ENCODE measurements at places on chromosomes 2 and 18.

GRCh38 chr2:28621172-28622100 is 125.6 kb downstream of the PLB1 start:
- DNase-seq, result peak; percentile 70

- DNase-seq, result no peak
Observed at GRCh38 chr2:68932402-68932801, 20.3 kb downstream of the GKN2 start.

DNA sequence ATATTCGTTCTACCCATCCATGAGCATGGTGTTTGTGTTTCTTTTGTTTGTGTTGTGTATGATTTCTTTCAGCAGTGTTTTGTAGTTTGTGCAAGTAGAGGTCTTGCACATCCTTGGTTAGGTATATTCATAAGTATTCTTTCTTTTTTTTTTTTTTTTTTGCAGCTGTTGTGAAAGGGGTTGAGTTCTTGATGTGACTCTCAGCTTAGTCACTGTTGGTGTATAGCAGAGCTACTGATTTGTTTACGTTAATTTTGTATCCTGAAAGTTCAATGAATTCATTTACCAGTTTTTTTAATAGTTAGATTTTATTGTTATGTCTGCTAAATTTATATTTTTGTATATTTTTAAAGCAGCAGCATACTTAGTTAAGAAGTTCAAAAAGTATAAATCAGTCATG is 834.4 kb upstream of the NRXN1 start:
- DNase-seq, result no peak

GRCh38 chr18:6257950-6258349 is 156.8 kb downstream of the L3MBTL4 start:
- DNase-seq, result no peak

GRCh38 chr2:120305296-120305695 is 40.6 kb upstream of the INHBB start:
- DNase-seq, result peak; percentile 58

DNA sequence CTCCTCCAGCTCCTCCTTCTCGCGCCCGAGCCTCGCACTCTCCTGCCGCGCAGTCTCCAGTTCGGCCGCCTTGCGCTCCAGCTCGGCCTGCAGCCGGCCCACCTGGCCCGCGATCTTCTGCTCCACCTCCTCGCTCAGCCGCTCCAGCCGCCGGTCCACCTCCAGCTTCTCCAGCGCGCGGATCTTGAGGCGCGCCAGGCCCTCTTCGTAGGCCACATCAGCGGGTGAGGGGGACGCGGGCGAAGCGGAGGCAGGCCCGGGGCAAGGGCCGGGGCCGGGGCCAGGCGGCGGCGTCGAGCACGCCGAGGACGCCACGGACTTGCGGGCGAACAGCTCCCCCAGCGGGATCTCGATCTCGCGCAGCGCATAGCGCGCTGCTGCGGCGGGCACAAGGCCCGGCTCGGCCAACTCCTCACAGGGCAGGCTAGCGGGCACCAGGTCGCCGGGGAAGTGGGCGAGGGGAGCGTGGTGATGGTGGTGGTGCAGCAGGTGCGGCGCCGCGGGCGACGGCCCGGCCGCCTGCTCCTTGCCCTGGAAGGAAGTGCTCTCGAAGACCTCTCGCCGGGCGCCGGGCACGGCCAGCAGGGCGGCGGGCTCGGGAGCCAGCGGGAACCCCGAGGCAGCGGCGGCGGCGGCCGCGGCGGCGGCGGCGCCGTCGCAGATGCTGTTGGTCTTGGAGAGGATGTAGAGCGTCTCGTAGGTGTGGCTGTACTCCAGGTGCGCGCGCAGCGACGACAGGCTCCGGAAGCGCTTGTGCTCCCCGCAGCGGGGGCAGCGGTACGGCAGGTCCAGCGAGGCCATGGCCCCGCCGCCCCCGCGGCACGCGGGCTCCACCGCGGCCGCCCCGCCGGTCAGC is 15.2 kb downstream of the FBXO41 start:
- no peak for DNase-seq

DNA sequence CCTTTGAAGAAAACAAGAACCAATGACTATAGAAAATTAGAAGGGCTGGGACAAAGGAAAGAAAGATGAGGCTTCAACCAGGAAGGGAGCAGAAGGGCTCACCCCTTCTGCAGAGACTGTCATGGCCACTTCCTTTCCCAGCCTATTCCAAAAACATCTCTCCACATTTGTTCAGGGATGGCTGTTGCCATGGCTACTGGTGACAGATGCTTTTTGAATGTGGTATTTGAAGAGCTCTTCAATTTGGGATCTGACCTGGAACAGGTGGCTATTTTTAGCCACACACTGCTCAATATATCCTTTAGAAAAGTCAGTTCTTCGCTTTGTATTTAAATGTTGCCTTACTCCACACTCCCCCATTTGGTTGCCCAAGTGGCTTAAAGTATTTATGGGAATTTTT is 64.1 kb upstream of the LCLAT1 start:
- DNase-seq, result no peak

- DNase-seq, result no peak
Observed at GRCh38 chr2:36993841-36994620, 27.7 kb upstream of the STRN start.

DNA sequence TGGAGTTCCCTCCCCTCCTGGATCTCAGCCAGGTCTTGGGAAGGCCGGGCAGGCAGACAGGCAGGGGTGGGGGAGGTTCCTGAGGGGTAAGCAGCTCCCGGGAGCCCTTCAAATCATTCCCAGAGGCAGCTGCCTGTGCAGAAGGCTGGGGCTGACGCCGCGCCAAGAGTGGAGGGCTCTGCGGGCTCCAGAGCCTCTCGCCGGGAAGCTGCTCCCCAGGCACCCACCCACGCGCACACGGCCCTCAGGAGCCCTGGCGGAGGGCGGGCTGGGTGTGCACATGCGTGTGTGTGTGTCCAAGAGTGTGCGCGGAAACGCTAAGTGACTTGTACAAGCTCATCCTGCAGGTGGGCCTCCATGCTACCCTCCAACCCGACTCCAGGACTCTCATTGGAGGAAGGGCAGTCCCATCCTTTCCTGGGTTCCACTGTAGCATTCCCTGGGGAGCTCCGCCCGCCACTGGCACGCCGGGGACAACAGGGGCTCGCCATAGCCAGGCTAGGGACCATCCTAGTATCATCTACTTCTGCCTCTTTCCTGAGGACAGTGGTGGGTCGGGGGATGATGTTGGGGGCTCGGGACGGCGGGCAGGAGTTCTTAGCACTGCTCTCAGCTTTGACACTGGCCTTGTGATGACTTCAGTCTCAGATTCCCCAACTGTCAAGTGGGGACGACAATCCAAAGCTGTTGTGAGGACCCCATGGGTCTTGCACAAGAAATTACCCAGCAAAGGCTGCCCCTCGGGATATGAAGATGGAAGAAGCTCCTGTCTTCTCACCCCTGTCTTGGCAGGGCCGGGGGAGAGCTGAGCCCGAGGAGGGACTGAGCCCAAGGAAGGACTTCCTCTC is 50.3 kb downstream of the INHBB start:
- DNase-seq, result no peak

DNA sequence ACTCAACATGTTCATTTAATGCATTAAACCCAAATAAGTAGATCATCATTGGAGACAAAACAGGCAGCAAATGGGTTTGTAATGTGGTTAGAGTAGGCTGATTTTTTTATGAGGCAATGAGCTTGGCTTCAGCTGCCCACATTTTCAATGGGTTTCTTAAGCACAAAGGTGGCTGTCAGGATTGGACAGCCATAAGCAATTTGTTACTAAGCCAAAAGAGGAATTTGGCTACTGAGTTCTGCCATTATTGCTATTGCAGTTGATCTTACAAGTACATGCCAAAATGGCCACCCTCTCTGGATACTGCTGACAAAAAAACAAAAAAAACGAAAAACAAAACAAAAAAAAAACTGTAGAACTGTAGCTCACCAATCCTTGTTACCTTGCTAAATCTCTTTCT is 1348.0 kb upstream of the PIK3C3 start:
- DNase-seq, result no peak

DNA sequence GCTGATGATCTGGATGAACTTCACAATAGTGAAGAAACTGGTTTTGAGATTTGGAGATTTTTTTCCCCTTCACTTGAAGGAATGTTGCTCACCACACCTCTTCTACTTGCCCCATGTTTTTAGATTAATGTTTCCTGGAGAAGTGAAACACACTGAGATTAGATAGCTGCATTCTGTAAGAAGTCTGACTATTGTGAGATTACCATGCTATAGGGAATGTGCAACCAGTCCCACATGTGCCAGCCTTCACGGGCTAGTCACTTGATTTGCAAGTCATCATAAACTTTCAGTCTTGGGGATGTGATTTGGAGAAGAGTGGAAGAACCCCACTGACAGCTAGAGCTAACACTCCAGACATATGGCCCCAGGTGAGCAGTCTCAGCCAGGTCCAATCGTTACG is 7.4 kb upstream of the CCNYL1 start:
- DNase-seq, result no peak

- DNase-seq, result no peak
Observed at GRCh38 chr2:46422717-46423394, 56.5 kb upstream of the TMEM247 start.

DNA sequence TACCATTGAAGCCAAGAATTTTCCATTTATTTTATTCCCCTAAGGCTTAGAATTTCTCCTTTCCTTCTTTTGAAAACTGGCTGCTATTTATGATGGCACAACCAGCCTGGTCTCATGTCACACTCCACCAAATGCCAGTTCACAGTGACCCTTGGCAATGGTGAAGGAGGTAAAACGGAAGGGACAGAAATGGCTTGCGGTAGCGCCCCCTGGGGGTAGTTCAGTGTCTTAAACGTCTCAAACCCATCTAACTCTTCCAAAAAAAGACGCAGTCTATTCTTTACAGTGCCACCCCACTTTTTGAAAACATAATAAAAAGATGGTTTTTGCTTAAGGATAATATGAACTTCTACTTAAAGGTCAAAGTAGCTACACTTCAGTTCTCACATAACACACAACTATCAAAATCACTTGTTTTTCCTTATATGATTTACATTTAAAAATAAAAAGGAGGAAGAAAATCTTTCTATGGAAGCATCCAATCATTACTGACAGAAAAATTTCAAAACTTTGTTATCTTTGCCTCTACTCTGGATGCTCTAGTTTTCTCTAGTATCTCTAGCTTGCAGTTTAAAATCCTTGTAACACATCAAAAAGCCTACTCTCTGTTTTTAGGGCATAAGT is 28.0 kb downstream of the PNO1 start:
- peak; percentile 47 for DNase-seq

GRCh38 chr18:74074668-74075564 is 72.7 kb downstream of the FBXO15 start:
- no peak for DNase-seq

- peak; percentile 25 for DNase-seq
Observed at GRCh38 chr2:60439219-60439974, 114.1 kb downstream of the BCL11A start.

GRCh38 chr2:235216901-235217300 is 265.1 kb downstream of the SH3BP4 start:
- no peak for DNase-seq

- no peak for DNase-seq
Observed at GRCh38 chr2:202488671-202489070, 112.5 kb downstream of the BMPR2 start.

DNA sequence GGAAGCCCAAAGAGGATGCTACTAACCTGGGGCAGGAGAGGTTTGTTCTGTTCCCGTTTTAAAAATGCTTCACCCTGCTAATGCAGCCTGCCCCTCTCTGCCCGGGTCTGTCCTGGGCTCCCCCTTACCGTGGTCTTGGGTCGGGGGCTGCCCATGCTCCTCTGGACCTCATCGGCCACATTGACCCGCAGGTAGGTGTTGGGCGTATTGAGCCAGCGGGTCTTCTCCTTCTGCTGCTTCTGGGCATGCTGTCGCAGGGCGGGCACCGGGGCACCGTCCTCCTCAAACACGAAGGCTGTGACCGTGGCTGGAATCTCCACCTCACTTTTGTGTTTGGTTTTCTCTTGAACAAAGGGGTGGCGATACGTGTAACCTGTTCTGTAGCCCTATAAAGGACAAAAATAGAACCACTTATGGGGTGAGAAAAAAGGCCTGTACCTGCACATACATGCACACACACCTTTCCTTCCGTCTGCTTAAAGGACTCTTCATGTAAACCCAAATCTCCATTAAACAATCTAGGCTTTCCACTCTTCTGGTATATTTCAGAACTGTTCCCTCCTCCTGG is 89.3 kb downstream of the ADD2 start:
- DNase-seq, result no peak

DNA sequence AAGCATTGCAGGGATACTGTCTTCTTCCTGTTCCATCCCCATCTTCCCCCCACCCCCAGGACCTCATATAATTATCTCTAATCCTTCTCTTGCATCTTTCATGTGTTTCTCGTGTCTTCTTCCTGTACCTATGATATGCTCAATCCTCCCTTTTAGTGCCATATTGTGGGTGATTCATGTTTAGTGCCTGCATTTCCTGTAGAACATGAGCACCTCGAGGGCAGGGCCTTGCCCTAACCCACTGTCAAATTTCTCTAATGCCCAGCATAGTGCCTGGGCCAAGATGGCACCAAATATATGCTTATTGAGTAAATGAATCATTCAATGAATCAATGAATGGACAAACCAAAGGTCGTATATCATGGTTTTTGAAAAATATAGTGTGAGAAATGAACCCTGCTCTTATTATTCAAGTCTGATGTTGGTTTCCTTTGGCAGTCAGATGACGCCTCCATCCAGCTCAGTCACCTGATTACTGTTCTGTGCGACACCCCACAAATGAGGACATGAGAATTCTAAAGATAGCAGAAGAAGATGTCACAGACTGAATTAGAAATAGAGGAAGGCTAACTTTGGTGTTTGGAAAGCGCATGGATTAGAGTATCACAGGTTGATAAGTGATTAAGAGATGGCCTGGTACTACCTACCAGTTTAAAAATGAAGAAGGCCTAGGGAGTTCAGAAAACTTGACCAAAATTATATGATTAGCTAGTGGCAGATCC is 278.4 kb downstream of the PRKCE start:
- no peak for DNase-seq

- no peak for DNase-seq
Observed at GRCh38 chr2:38619458-38620164, 16.9 kb upstream of the HNRNPLL start.

- no peak for DNase-seq
Observed at GRCh38 chr2:60541056-60541651, 12.3 kb downstream of the BCL11A start.

GRCh38 chr2:216837740-216838139 is 22.1 kb downstream of the TNP1 start:
- no peak for DNase-seq

DNA sequence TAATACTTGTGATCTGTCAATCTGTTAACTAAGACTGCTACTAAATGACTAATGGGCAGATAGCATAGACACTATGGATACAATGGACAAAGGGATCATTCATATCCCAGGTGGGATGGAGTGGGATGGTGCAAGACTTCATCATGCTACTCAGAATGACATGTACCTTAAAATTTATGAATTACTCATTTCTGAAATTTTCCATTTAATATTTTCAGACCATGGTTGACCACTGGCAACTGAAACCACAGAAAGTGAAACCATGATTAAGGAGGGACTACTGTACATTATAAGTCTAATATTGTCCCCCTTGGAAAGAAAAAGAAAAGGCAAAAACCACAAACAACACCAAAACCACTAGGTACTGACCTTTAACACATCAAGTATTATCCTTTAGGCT is 247.0 kb upstream of the SYT4 start:
- DNase-seq, result no peak

- DNase-seq, result no peak
Observed at GRCh38 chr2:225064928-225065327, 22.7 kb upstream of the DOCK10 start.

GRCh38 chr18:21406116-21406515 is 164.1 kb downstream of the GREB1L start:
- DNase-seq, result no peak
